Activated T-cell treated with anti-CD3 and anti-CD28 coated beads, Interleukin-2, amount 50 U/mL, for 72 hours (primary cell): ENCODE measurements at places on chromosomes 11 and 22. TPM values are rescaled to one million over a fixed set of nuclear protein-coding genes. Genes with fewer than 3 reads are reported as not detected.

Gene PRDX5
- 138 TPM for total RNA-seq

Gene SLC43A1
- total RNA-seq = 43.6 TPM

Gene KCNK4
- not detected for total RNA-seq

Gene NTM
- total RNA-seq = not detected

Gene RSF1
- total RNA-seq = 69.9 TPM

Gene CHRM1
- total RNA-seq = not detected

Gene KDM4E
- not detected for total RNA-seq

Gene DEPDC7
- total RNA-seq = 1.2 TPM

Gene PAK1
- 56.8 TPM for total RNA-seq

Gene GAL3ST3
- total RNA-seq = 0.36 TPM

Gene APOL4
- 2.7 TPM for total RNA-seq

Gene SLC22A25
- total RNA-seq = not detected

Gene OAF
- total RNA-seq = 1.2 TPM

Gene KCNA4
- total RNA-seq = not detected

DNA sequence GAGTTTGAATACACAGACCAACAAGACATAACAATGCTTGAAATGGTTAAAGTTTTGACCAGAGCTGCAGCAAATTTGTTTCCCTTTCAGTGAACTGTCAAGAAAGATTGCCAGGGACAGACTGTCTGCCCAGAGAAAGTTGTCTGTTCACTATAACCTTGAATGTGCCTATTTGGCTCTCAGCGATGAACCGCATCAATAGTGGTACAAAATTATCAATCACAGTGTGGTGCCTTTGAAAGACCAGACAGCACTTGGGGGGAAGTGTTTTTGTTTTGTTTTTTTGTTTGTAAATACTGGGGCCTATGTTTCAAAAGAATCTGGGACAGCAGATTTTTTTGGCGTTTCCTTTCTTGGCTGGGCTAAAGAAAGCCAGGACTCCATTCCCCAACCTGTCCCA is 123.1 kb downstream of the CD44 start:
- no peak for DNase-seq

DNA sequence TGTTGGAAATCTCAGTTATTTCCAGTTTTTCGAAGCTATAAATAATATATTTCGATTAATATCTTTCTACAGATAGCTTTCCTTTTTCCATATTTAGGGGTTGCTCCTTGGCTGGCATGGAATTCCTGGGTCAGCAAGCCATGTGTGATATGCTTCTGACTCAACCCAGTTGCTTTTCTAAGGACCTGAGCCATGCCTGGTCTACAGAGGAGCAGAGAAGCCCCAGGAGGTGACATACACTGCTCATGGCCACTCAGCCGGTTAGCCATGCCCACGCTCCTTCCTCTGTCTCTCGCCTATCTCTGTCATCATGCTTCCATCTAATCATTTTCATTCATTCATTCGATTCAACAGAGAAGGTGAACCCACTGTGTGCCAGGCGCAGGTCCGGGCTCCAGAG is 23.2 kb upstream of the PDGFB start:
- DNase-seq = no peak

DNA sequence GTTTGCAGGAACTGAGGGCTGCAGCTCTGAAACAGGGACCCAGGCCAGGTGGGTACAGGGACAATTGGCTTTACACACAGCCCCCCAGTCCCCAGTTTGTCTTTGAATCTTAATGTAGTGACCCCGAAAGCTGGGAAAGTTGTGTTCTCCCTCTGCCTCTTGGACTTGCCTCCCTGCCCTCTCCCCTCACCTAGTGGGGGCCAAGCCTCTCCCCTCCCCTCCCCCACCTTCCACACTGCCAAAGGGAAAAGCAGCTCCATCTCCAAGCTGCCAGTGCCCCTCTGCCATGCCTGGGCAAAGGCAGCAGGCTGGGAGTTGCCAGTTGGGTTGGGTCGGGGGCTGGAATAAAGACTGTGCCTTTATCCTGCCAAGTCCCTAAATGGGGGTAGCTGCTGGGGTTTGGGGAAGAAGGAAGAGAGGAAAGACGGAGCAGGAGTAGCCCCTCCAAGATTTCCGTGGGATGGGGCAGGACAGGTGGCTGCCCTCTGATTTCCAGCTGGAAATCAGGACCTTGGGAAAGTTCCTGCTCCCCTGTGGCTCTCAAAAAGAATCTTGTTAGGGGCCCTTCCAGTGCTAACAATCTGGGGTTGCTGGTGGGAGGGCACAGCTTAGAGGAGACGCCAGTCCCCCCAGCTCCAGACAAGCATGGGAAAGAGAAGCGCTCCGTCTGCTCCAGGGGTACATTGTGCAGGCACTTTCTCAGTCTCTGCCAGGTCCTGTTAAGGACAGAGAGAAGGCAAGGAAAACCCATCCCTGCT is 2.8 kb upstream of the CLCF1 start:
- no peak for DNase-seq

GRCh38 chr11:96063053-96063452 is 139.1 kb upstream of the MTMR2 start:
- DNase-seq = peak; percentile 39

- no peak for DNase-seq
Observed at GRCh38 chr11:64649291-64649697, 58.3 kb downstream of the SLC22A12 start.

- peak; percentile 61 for DNase-seq
Observed at GRCh38 chr22:25488244-25489020, 76.0 kb upstream of the GRK3 start.

DNA sequence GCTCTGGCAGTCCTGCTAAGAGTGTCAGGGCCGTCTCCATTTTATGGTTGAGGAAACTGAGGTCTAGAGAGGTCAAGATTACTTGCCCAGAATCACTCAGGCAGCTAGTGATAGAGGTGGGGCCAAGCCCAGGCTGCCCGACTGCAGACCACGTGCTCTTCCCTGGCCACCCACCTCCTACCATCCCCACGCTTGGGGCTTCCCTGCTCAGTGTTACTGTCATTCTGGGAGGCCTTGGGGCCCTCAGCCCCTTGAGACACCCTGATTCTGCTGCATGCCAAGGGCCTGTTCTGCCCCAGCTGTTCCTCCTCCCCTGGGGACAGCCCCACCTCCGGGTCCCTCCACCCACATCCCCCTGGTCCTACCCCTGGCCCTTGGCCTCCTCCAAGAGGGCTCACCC is 17.2 kb upstream of the TAB1 start:
- no peak for DNase-seq

DNA sequence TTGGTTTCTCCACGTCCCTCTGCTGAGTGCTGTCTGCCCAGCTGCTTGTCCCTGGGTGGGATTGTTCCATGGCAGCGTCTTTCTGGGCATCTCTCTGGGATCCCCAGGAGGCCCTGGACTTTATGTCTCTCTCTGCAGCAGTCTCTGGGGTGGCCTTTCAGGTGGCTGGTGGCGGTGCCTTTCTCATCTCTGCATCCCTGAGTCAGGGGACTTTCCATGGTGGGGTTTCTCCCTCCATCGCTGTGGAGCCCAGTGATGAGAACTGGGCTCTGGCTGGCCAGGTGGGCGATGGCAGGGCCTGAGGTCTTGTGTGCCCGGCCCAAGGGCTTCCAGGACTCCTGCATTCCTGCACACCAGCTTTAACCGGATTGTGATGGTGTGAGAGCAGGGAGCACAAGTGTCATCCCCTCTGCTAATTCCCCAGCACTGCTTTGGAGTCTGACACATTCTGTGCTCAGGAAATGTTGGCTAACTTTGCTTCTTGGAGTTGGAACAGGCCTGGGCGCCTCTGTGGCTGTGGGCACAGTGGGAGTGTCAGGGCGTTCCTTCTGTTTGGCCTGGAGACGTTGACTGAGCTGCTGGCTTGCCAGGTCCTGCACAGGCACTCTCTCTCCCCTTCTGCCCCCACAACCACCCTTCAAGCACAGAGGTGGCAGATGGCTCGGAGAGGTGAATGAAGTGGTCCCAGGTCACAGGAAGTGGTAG is 27.9 kb downstream of the FAM83F start:
- peak; percentile 15 for DNase-seq

DNA sequence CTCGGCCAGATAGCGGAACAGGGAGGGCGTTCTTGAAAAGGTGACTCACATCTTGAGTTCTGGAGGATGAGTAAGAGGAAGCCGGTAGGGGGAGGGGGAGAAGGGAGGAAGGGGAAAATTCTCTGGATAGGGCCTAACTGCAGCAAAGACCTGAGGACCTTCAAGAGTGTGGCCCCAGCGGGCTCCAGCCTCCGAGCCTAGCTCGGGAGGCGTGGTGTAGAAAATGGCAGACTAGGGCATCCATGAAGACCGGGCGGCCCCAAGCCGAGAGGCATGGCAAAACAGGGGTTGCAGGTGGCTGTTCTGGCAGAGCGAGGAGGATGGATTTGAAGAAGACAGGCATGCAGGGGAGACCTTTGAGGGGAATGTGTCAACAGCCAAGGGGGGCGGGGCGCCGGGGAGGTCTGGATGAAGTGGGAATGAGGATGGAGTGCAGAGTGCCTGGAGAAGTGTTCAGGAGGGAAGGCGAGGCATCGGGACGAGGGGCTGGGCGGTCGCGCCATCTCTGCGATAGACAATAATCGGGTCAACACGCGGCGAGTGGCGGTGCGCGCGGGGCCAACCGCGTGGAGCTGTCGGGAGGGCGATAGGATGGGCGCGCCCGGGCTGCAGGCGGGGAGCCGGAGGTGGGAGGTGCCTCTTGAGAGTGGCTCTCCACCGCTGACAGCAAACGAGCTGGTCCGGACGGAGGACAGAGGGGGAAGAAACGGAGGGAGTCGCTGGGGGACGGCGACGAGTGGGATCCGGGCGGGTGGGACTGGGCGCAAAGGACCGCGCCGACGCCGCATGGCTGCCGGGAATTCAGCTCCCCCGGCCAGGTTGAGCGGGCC is 40.0 kb upstream of the CREB3L1 start:
- peak; percentile 71 for DNase-seq

GRCh38 chr22:21866833-21867527 is 465 bp downstream of the MAPK1 start:
- peak; percentile 41 for DNase-seq

GRCh38 chr11:92204731-92205130 is 19.9 kb upstream of the FAT3 start:
- no peak for DNase-seq

DNA sequence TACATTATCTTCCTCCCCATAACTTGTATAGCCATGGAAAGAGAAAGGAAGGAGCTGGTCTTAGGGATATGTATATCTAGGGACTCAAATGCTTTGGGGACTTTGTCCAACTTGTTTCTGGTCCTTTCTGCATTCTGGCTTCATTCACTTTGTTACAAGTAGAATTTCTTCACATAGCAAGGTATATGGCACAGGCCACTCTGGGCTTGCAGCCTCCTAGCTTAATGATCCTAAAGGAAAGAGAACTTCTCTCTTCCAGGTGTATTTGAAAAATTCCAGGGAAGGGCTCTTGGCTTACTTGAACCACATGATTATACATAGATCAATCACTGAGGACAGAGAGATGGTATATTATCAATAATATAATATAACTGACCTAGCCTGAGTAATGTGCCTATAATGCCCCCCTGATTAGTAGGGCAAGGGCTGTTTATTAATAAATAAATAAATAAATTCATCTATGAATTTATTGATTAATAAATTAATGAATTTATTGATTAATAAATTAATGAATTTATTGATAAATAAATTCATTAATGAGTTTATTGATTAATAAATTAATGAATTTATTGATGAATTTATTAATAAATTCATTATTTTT is 48.2 kb upstream of the CEP295 start:
- DNase-seq = no peak

DNA sequence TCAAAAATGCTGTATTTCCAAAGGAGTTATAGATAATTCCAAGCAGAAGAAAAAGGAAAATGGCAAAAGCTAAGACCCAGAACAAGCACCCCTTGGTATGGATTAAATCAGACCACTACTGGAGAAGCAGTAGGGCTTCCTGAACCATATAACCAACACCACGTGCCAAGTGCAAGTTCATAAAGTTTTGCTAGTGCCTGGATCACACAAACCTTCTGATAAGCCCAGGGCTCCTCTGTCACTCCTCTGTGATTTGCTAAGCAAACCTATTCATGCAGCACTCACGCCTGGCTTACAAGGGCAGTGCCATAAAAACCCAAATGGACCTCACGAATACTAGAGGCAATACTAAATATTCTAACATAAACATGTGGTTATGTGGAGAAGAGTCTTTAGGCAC is 13.3 kb downstream of the LARGE1 start:
- DNase-seq = no peak

GRCh38 chr11:87082590-87082989 is 44.9 kb downstream of the TMEM135 start:
- no peak for DNase-seq

DNA sequence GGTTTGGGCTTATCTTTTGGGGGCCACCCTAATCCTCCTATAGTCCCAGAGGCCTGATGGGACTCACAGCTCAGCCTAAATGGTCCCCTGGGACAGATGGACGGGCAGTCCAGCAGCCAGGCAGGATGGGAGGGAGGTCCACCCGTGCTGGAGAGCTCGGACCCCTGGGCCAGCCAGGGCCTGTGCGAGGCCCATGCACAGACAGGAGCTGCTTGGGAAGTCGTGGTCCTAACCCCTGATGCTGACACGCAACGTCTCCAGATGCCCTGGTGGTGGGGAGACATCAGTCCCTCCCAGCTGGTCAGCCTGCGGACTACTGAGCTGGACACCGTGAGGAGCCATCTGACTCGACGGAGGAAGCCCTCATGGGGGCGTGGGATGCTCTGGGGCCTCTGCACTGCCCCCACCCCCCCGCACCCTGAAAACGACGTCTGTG is 31.2 kb upstream of the MUC5AC start:
- DNase-seq = no peak

GRCh38 chr11:131370090-131370751 is at the start of gene NTM:
NTM (plus strand) TSS chr11:131370615.
- no peak for DNase-seq

DNA sequence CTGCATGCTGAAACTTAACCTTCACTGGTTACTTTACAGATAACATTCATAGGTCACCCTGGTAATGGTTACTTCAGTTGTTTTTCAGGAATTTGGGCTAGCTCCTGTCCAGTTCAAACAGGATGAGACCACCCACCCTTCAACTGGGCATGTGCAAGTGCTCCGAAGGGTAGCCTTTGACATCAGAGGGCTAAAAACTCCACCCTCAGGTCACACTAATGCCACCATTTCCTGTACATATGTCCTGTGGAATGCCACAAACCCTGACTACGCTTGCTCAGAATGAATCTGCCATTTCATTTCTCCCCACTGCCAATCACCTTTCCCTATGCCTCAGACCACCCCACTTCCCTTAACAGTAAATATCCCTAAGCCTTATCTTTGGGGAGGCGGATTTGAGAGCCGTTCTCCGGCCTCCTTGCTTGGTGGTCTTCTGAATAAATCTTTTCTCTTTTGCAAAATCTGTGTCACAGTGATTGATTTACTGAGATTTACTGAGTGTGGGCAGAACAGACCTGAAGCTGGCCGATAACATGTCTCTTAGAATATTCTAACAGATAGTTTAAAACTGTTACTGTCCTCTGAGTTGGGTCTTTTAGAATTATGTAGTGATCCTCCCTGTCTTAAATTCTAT is 25.4 kb upstream of the FXYD2 start:
- DNase-seq = no peak

DNA sequence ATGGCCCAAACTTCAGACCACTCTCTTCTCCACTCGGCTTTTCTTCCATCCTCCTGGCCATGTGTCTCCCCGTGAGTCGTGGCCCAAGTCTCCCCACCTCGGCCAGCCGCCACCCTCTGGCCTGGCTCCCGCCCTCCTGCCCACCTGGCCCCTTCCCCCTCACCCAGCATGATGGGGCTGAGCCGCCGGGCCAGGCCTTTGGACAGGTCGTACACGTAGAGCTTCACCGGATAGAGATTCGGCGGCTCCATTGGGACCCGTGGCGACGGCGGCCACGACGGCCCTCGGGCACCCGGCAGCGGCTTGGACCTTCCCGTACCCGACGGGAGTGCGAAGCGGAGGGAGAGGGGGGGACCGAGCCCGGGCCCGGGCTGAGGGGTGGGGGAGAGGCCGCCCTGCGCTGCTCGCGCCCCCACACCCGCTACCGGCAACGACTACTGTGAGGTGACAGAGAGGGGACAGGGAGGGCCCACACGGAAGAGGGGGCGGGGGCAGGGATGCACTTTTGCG is at the start of gene DESI1:
Gene DESI1, minus strand, starts transcription at position 455 of the 510 bp plus-strand sequence. Its CDS starts 204 bp downstream, at position 251.
- no peak for DNase-seq
